ENCODE measurements at places on chromosomes 4 and X.

DNA sequence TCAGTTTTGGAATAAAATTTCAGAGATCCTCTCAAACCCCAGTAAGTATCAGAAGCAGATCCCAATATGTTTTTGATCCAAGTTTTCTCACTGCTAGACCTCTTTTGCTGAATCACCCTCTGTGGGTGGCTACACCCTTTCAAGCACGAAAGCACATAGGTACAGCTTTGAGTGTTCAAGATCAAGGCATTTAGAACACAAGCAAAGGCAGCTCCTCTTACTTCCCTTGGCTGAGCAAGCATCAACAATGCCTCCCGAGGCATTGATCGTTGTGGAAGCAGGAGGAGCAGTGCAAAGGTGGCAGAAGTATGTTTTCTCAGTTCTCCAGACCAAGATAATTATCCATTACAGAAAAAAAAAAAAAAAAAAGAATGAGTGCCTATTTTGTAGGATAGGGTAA, 72.0 kb upstream of the TSPAN7 start:
- no peak for DNase-seq

DNA sequence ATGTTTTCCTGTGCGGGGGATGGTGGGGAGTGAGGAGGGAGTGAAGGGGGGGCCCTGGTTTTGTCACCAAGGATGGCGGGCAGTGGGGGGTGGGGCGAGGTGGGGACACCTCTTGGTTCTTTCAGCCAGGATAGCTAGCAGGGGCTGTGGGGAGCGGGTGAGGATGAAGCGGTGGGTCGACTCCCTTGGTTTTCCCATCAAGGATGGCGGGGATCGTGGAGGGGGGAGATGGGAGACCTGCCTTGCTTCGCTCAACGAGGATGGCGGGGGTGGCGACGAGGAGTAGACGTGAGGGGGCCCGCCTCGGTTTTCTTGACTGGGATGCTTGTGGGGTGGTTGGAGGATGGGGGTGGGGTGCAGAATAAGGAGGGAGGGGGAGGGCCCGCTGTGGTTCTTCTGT, 643 bp downstream of the FHL1 start:
- DNase-seq, result no peak

GRCh38 chrX:40806513-40807220, 71.3 kb upstream of the MED14 start:
- no peak for DNase-seq

- DNase-seq, result no peak
Observed at GRCh38 chr4:54779036-54779435, 121.3 kb downstream of the KIT start.

GRCh38 chrX:9992061-9992460, 24.9 kb downstream of the CLDN34 start:
- DNase-seq, result no peak

- no peak for DNase-seq
Observed at GRCh38 chr4:138677212-138677611, 338.4 kb upstream of the NOCT start.

DNA sequence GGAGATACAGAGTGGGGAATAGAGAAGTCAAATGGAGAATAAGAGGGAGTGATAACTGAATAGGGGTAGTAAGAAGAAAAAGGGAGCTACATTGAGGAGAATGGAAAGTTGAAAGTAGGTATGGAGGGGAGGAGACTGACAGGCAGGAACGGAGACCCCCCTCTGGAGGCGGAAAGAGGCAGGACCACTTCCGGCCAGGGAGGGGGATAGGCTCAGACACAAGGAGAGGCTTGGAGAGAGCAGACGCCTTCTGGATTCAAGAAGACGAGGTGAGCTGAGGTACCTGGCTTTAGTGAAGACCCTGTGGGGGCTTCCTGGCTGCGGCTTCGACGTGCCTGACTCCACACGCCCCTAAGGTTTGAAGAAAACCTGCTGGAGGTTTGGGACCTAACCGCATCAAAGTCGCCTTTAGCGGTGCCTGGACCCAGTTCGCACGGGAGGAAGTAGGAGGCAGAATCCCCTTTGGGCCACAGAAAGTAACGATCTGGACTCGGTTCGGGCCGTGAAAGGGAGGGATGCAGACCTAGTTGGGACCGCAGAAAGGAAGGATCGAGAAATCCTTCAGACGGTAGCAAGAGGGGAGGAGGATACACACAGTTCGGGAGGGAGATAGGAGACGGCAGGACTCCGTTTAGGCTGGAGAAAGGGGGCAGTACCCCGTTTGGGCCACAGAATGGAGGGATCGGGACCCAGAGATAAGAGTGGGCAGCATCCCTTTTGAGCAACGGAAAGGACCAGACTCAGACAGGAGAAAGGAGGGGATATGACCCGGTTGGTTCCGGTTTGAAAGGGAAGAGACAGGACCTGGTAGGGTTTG, at the start of gene TRO:
TRO (plus strand) TSS at position 215 of the 817 bp plus-strand sequence. CDS start 1,423 bp downstream, outside the sequence.
- no peak for DNase-seq

GRCh38 chrX:153781428-153782047, 697 bp downstream of the SRPK3 start:
- no peak for DNase-seq

DNA sequence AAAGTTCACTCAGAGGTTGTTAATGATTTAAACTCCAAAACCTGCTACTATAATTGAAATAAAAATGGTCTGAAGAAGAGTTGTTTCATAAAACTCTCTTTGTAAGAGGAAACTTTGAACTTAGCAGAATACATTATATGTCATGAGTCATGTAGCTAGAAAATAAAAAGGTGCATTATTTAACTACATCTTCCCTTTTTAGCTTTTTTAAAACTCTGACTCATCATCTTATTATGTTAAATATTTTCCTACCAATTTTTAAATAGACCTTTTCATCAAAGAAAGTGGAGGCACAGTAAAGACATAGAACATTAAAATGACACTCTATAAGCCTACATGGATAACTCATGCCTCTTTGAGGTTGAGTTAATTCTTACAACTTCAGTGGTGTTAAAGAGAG, 1.2 kb upstream of the ZNF827 start:
- DNase-seq, result no peak

DNA sequence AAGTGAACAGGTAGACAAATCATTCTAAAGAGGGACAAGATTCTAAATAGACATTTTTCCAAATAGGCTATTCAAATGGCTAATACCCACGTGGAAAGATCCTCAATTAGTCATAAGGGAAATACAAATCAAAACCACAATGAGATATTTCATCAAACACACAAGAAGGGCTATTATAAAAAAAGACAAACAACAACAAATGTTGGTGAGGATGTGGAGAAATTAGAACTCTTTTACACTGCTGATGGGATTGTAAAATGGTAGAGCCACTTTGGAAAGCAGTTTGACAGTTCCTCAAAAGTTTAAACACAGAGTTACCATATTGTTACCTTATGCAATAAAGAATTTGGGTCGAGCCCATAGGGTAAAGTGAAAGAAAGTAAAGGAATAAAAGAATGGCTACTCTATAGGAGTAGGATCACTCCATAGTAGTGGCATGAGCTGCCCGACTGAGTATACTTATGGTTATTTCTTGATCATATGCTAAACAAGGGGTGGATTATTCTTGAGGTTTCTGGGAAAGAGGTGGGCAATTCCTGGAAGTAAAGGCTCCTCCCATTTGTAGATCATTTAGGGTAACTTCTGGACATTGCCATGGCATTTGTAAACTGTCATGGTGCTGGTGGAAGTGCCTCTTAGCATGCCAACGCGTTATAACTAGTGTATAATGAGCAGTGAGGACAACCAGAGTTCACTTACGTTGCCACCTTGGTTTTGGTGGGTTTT, 58.9 kb upstream of the FAM9C start:
- DNase-seq, result no peak

- DNase-seq, result no peak
Observed at GRCh38 chrX:54926978-54927377, 6.4 kb downstream of the TRO start.

GRCh38 chr4:113294908-113295307, 245.5 kb downstream of the ANK2 start:
- DNase-seq, result no peak

DNA sequence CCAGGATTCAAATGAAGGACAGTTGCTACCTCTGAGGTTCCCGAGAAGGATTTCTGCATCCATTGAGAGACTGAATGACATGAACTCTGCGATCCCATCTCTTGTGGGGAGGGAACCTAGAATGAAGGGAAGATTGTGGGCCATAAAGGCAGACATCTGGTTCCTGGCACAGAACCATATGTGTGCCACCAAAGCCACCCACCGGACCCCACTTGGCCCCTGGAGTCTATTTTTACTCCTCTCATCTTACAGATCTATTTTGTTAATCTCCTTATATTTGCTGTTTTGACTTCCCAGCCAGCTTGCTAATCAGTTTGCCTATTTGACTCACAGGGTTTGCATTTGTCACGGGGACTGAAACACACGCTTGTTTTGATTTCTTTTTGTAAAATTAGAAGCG, 7.3 kb downstream of the SOD3 start:
- no peak for DNase-seq

DNA sequence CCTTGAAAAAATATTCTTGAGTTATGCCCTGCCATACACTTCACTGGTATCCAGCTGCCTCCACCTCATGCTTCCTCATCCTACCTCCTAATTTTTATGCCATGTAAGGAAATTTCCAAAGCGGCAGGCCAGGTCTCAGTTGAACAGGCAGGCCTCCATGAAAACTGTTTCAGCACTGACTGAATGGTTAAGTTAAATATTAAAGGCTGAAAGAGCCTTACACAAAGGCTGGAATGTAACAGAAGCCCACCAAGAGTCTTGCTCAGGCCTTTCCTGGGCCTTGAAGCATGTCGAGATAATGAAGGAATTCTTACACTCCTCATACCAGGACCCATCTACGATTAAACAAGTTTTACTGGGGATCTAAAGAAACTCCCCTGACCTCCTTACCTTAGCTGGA, 359.6 kb upstream of the NOCT start:
- DNase-seq, result no peak

DNA sequence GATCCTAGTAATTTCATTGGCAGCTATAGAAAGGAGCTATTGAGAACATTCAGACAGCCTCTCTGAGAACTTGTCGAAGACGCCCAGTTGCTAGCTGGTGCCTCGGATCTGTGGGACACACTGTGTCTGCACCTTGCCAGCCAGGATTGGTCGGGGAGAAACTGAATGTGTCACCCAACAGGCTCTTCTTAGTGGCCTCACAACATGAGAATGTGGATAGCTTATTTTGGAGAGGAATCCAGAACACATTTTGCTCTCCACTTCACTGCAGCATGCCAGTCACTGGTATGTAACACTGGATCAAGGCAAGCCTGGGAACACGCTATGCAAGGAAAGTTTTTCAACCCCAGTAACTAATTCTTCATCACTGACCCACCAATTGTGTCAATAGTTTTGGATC, 89.5 kb upstream of the TRPC3 start:
- no peak for DNase-seq

GRCh38 chr4:34943741-34944386, 1300.5 kb downstream of the ARAP2 start:
- DNase-seq, result no peak

- no peak for DNase-seq
Observed at GRCh38 chr4:10181745-10182445, 65.3 kb upstream of the WDR1 start.

GRCh38 chr4:2794486-2795299, 1.8 kb downstream of the SH3BP2 start:
- no peak for DNase-seq

- DNase-seq, result no peak
Observed at GRCh38 chrX:109622270-109622669, 2.7 kb downstream of the KCNE5 start.

- DNase-seq, result no peak
Observed at GRCh38 chr4:101644516-101644915, 146.0 kb upstream of the BANK1 start.

GRCh38 chr4:94341481-94342370, 910 bp downstream of the HPGDS start:
- no peak for DNase-seq

DNA sequence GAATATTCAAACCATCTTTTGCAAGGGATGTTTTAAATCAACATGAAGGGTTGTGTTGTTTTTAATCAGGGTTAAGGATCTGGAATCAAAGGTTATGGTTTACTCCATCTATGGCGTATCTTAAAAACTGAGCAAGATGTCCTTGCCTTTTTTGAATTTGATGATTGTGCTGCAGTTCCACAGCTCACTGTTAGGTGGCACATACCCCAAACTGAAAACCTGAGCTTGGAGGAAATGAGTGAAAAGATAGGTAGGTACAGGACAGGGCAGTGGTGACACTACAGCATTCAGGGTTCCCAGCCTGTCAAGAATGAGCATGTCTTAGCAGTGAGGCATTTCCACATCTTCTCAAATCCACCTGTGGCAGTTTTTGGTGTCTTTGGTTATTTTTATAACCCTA, 13.1 kb upstream of the EOLA1 start:
- DNase-seq, result no peak

- DNase-seq, result no peak
Observed at GRCh38 chr4:3310301-3311094, 17.7 kb downstream of the RGS12 start.

- DNase-seq, result no peak
Observed at GRCh38 chr4:75565481-75565880, 9.6 kb downstream of the ODAPH start.

DNA sequence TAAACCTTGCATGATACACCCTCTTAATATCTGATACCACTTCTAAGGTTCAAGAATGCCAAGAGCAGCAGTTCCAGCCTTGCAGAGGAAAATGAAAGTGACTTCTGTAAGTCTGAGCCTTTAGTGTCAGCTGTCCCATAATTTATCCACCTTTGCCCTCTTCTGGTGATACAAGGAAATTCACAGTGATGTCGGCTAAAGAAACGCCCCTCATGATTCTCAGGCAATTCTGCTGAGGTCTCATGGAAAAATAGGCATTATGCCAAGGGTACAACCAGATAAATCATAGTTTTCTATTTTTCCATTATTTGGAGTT, 172.2 kb upstream of the CXCL13 start:
- DNase-seq, result peak; percentile 5

- DNase-seq, result no peak
Observed at GRCh38 chrX:79080141-79080540, 64.3 kb upstream of the GPR174 start.

DNA sequence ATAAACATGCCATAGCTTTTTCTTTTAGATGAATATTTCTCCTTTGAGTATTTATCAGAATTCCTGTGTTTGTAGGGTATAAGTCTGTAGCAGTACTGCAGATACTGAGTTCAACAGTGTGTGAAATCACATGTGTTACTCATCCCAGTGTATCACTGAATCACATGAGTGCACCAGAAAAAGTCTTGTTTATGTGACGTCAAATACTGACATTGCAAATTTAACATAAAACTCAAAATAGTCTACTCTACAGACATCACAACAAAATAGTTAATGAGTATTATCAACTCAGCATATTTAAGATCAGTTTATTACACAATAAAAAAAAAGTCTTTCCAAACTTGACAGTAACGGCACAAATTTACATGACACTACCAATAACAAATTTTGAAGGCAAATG, 221.3 kb downstream of the DCTD start:
- no peak for DNase-seq

Data from SK-N-MC (cell line).